T-helper 2 cell treated with Interferon-gamma antibody and Interleukin-4, amounts not matched to agents 5 μg/mL and 100 μg/mL, for 36 hours (primary cell): ENCODE measurements at places on chromosomes 6 and 20.

DNA sequence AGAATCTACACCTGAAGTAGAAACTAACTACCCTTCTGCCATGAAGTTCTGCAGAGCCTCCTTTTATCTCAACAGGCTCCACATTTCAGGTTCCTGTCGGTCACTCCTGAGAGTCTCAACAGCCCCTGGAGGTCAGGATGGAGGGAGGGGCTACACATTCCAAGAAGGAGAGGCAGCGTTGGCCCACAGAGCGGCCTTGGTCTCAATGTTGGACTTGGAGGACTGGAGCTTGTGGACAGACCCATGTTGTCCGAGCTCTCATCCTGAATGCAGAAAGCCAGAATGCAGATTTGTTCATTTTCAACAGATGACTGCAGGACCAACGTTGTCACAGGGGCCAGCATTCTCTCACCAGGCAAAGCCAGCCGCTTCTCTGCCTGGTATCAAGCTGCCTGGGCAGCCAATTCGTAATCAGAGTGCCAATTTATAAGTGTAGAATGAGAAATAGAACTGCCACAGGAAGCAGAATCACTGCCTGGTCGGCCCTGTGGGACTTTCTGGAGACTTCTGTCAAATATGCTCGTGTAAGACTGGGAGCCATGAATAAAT is 212.5 kb upstream of the SNX9 start:
- no peak for DNase-seq

- DNase-seq, result no peak
Observed at GRCh38 chr6:73236144-73236750, 11.0 kb upstream of the KHDC1L start.

DNA sequence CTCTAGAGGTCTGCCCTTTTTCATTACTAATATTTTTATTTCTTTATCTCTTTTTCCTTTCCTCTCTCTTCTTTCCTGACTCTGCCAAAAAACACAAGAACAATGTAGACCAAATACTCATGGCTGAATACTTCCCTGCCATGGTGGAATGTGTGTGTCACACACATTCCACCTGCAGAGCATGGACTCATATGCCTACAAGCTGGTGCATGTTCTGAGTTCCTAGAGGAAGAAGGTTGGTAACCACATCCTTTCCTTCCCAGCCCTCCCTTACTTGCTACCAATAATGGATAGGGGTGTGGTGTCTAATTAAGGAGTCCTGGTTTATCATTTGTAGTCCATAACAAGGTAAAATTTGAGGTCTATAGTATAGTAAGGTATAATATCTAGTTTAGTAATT is 15.2 kb upstream of the CST9L start:
- DNase-seq, result no peak

DNA sequence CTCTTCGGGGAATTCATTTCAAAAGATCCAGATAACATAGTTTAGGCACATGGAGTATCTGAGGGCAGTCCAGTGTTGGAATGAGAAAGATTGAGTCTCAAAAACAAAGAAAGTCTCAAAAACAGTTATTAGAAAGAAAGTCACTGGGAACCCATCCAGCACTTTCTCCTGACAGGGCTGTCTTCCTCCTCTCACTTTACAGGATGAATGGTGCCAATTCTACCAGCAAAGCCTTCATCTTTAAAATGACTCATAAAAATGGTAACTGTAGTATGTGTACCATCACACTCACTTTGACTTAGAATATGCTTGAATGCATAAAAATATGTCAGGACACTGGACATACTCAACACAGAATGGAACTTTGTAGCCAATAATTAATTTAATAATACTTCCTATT is 71.3 kb downstream of the SLC22A3 start:
- no peak for DNase-seq

- DNase-seq, result no peak
Observed at GRCh38 chr6:116072368-116072767, 11.7 kb upstream of the FRK start.

- no peak for DNase-seq
Observed at GRCh38 chr6:161838306-161839035, 564.6 kb upstream of the AGPAT4 start.

- DNase-seq, result no peak
Observed at GRCh38 chr6:158781692-158782373, 37.3 kb downstream of the EZR start.

DNA sequence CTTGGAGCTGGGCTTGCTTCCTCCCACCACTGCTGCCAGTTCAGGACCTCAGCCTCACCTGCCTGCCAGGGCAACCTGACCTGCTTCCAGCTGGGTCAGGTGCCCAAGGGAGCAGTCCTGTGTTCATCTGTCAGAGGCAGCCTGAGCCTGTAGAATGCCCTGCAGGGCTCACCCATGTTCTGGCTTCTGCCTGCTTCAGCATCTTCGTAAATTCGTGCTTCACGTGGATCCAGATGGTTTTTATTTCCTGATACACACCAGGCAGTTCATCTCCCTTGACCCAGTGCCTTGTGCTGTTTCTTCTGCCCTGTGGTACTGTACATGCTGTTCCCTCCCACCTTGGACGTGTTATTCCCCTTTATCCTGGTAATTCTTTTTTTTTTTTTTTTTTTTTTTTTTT is 50.2 kb downstream of the ARID1B start:
- DNase-seq, result no peak

- no peak for DNase-seq
Observed at GRCh38 chr6:21928827-21929226, 335.3 kb downstream of the SOX4 start.

- DNase-seq, result no peak
Observed at GRCh38 chr20:24616258-24617079, 147.0 kb downstream of the SYNDIG1 start.
